ENCODE measurements at places on chromosomes 5 and 9.

- no peak for DNase-seq
Measured at GRCh38 chr9:75500479-75500878, 390.0 kb upstream of the PCSK5 start.

- no peak for DNase-seq
Measured at GRCh38 chr9:26321935-26322334, 570.7 kb downstream of the CAAP1 start.

GRCh38 chr9:136700959-136701667 lies 11.3 kb upstream of the DIPK1B start:
- DNase-seq: no peak

GRCh38 chr9:31355159-31355882 lies 1029.1 kb upstream of the ACO1 start:
- no peak for DNase-seq

DNA sequence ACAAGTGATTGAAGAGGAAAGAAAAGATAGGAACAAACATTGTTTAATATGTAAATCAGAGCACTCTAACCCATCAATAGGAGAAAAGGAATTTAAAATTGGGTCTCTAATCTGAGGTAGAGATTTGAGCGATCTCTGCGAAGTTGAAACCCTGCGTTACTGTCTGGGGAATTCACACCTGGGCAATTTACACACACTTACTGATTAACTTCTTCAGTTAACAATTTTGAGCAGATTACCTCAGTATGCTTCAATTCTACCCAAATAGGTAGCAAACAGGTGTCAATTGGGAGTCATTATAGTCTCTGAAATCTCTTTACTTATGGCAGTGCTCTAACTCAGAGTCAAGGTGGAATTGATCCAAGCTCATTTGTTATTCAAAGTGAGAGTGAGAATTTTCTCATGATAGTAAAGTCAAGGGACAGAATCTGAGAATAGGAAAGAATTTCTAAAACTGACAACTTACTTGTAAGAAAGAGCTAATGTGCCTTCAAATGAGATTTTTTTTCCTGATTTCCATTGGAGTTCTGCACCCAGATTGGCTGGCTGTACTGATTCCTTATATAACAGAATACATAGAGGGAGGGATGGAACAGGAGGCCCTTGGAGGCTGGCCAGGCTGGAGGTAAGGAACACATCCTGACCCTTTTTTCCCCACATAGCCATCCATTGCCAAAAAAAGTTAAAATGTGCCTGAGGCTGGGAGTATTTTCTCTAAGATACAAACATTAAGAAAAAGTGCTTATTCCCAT lies 27.1 kb upstream of the IFNA14 start:
- peak; percentile 16 for DNase-seq

- peak; percentile 19 for DNase-seq
Measured at GRCh38 chr9:115649991-115650472, 503.6 kb upstream of the PAPPA start.

DNA sequence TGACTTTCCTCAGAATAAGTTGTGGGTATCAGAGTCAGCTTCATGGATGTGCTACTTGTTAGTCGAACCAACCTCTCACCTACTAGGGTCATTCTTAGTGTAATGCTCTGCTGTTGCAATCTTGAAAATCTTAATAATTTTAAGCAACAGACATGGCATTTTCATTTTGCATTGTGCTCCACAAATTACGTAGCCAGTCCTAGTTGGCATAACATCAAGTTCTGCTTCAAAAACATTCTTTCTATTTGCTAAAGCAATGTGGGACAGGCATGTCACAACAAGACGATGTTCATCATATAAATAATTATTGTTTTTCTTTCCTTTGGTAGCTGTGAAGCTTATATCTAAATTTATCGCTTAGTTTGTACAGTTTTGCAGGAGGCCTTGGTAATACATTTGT lies 39.3 kb upstream of the CDH12 start:
- no peak for DNase-seq

- no peak for DNase-seq
Measured at GRCh38 chr9:128216781-128217553, 13.8 kb downstream of the DNM1 start.

DNA sequence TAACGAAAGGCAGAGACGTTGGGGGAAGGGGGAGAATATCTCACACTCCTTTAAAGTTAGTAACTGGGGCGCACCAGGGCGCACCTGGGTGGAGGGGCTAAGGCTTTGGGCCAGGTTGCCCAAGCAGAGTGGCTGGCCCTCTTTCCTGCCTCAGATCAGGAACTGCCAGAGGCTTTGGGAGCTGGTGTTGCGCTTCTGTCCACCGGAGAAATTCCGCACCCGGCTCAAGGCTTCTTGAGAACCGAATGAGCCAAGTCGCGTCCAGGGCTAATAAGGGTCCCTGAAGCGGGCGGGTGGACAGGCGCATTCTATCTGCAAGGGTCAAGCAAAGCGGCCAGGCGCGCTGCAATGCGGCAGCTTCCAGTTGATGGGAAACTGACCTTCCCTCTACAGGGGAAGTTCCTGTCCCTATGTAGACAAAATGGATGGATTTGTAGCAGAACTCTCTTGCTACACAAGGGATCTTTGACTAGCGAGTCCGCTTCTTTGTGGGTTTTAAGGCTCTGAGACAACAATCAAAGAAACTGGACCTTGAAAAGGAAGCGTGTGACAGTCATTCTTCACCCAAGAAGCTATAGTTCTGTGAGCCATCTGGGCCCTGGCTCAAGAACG lies 5.5 kb downstream of the PAX5 start:
- DNase-seq: no peak

DNA sequence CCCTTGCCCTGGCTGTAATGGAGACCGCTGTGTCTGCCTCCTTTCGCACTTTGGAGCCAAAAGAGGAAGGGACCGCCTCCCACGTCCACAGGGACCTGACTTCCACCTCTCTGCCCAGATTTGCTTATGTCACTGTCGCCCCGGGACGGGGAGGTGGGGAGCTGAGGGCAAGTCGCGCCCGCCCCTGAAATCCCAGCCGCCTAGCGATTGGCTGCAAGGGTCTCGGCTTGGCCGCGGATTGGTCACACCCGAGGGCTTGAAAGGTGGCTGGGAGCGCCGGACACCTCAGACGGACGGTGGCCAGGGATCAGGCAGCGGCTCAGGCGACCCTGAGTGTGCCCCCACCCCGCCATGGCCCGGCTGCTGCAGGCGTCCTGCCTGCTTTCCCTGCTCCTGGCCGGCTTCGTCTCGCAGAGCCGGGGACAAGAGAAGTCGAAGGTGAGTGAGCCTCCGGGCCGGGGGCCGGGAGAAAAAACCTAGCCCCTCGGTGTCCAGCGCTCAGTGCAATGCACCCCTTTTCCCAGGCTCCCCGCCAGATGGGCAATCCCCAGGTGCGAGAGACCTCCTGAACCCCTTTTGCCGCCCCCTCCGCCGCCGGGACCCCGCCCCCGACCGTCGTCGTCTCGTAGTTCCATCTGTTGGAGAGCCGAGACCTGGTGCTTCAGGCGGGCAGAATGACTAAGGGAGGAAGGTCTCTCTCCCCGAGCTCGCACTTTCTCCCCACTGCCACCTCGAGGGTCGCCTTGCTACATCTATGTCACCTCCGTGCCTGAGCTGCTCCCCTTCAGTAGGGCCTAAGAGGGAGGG lies at the start of gene GPX3:
Gene GPX3 (plus strand): TSS at position 288 of the 807 bp plus-strand sequence. CDS start 64 bp downstream, at position 352.
- DNase-seq: peak; percentile 80

DNA sequence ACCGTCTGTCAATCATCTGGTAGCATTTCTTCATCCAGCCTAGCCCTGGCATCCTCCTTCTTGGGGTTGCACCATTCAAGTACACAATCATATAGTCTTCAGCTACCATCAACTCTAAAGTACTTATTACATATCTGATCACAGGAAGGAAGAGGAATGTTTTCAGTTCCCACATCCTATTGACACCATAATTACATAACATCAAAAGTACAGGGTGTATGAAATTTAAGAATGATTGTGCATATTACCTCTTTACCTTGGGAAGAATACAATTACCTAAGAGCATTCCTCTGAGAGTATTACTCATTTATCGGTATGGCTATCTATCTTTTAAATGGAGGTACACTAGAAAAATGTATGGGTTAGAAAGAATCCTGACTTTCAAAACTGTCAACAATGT lies 126.8 kb upstream of the PCA3 start:
- no peak for DNase-seq

DNA sequence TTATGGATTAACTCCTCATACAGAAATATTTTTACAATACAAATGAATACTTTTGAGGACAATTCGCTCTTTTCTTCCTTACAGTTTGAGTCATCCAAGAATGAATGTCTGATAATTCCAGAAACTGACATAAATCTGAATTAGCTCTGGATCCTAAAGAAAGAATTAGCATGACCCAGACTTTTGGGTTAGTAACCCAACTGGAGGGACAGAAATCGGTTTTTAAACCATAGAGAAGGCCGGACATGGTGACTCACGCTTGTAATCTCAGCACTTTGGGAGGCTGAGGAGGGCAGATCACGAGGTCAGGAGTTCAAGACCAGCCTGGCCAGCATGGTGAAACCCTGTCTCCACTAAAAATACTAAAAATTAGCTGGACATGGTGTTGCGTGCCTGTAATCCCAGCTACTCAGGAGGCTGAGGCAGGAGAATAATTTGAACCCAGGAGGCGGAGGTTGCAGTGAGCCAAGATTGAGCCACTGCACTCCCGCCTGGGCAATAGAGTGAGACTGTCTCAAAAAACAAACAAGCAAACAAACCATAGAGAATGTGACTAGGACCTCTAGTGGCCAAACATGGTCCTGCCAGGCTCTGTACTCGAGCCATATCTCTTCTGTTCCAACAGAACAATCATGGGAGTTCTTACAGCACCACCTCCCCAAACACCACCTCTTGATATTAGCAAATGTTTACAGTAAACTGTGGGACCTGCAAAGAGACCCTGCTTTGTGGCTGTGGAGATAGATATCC lies 44.8 kb downstream of the LURAP1L start:
- no peak for DNase-seq

DNA sequence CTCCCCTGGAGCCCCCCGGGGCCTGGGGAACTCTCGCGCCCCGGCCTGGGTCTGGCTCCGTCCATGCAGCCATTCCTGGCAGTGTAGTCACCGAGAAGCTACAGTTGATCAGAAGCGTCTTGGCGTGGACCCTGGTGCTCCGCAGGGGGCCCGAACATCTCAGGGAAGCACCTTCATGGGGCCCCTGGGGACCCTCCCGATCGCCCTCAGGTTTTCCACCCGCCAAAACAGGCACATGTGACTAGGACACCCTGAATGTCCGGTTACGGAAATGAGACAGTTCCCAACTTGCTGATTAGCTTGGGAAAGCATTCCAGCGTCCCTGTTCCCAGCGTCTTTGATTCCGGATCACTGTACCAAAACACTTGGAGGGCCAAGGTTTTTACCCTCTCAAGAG lies 472 bp downstream of the FBXO4 start:
- peak; percentile 48 for DNase-seq

DNA sequence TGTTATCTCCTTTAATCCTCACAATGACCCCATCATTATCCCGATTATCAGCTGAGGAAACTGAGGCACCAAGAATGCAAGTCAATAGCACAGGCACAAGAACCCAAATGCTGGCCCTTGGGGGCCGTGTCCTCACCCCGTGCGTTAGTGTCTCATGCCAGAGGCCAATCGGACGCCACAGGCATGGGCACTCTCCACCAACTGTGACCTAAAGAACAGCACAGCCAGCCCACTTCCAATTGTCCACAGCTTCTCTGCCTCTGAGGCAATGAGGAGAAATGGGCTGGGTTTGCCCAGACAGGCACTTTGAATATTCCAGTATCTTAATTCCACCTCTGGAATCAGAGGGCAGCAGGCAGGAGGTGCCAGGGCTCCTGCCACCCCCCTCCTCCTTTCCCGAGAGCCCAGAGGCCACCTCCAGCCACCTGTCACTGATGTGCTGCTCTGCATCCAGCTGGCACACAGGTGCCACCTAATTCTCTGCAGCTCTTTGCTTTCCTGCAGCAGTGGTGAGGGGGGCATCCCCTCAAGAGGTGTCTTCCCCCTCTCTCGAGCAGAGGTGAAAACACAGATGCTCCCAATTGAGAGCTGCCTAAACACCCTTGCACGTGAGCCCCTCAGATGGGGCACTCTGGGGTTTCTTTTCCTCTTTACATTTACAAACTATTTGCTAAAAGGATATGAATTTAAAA lies 107.5 kb downstream of the ROR2 start:
- DNase-seq: no peak

- peak; percentile 83 for DNase-seq
Measured at GRCh38 chr9:89000973-89001916, 10.0 kb downstream of the S1PR3 start.

- DNase-seq: peak; percentile 49
Measured at GRCh38 chr9:32579706-32580331, 6.9 kb upstream of the NDUFB6 start.

GRCh38 chr9:135811801-135812200 lies 95.5 kb downstream of the CAMSAP1 start:
- DNase-seq: no peak

DNA sequence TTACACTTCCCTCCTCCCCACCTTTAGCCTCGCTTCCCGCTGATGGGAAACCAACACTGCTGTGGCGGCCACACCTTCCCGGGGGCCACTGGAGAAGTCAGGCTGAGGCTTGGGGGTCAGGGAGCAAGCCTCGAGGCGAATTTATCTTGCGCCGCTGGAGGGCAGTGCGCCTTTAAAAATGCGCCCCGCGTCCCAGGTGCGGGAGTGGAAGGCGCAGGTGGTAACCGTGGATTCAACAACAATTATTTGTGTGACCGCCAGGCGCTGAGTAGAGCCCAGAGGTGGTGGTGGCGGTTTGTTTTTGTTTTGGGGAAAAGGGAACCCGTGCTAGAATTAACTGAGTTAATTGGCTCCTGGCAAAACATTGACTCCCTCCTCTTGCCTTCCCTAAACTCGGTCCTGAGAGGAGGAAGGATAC lies 1.1 kb downstream of the CFAP77 start:
- no peak for DNase-seq

DNA sequence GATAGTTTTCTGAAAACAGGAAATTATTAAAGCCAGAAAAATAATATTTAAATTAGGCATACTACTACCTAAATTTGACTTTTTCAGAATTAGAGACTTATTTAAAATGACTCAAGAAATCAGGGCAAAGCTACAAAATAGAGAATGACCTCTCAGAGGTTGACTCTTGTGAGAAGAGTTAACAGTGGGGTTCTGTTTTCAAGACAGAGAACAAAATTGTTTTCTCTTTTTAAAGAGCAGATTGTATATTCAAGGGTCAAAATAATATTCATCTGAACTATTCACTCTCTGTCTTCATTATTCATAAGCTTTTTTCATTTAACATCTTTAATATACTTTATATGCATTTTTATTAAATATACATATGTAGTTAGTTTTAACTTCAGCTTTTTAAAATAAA lies 21.9 kb upstream of the AUH start:
- no peak for DNase-seq

DNA sequence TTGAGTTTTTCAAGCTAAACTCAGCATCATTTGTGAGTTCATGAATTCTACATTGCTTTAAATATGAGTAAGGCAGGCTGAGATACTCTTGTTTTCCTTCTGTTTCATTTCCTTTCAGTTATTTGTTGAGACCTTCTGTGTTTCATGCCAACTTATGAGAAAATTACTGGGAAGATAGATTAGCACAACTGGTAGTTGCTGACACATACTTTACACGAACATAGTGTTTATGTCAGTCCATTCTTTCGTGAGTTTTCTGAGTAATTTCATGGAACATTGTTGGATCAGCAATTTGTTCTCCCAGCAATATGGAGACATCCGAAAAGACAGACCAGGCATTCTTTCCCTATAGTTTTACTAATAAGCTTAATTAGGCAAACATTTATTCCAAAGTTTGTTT lies 102.0 kb upstream of the SMC5 start:
- DNase-seq: no peak

GRCh38 chr5:159242656-159243055 lies 20.4 kb upstream of the UBLCP1 start:
- no peak for DNase-seq

Measured in hindlimb muscle (tissue), 1 donor.